ENCODE measurements at places on chromosomes 4 and X. TPM values are rescaled to one million over a fixed set of nuclear protein-coding genes. Genes with fewer than 3 reads are reported as not detected.
A peak's percentile ranks its signal among the peaks of the same experiment; 100 is the strongest.

GRCh38 chr4:24741910-24742309 lies 53.5 kb upstream of the SOD3 start:
- DNase-seq: peak; percentile 27

GRCh38 chr4:121648516-121648915 lies 48.3 kb downstream of the ANXA5 start:
- no peak for DNase-seq

DNA sequence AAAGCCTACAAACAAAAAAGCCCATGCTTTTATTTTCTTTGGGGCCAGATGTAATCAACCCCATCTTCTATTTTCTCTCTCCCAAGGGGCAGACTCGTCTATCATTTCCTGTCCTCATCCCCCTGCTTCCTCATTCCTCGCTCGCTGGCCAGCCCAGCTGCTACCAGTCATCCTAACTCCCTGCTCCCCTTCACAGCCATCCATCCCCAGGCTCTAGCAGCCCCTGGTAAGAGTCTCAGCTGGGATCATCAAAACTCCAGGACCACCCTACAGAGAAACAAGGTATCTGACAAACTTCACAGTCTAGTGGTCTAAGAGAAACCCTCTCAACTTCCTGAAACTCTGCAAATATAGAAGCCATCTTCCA lies 23.6 kb downstream of the SH3KBP1 start:
- no peak for DNase-seq

- DNase-seq: no peak
Measured at GRCh38 chr4:34771632-34772031, 1472.7 kb downstream of the ARAP2 start.

The YY2 gene
- total RNA-seq: 1.9 TPM

DNA sequence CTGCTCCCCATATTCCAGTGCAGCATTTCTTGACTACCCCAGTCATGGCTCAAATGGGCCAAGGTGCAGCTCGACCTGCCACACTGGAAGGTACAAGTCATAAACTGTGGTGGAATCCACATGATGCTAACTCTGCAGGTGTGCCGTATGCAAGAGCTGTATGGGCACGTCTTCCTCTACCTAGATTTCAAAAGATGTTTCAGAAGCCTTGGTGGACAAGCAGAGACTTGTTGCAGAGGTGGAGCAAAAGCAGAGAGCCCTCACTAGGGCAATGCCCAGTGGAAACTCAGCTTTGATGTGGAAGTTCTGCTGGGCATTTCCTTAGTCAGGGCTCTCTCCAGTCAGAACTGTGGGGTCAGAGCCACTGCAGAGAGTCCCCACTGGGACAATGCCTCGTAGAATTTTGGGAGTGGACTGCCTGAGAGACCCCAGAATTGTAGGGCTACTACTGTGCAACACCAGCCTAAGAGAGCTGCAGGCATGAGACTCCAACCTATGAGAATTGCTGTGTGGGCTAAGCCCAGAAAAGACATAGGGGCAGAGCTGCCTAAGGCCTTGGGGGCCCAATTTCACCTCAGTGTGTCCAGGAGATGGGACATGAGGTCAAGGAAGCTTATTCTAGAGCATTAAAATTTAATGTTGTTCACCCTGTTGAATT lies 65.7 kb downstream of the BEX3 start:
- DNase-seq: no peak

All from mucosa of descending colon (tissue), 3 donors.